ENCODE measurements at places on chromosomes 16 and 17.

GRCh38 chr16:48155926-48156789 is at the start of gene ABCC12:
TSS of gene ABCC12 (minus strand) at chr16:48155993. CDS start at chr16:48146424, 9,569 bp downstream.
- no peak for DNase-seq

- no peak for DNase-seq
Observed at GRCh38 chr16:81738783-81739496, 40.2 kb upstream of the PLCG2 start.

DNA sequence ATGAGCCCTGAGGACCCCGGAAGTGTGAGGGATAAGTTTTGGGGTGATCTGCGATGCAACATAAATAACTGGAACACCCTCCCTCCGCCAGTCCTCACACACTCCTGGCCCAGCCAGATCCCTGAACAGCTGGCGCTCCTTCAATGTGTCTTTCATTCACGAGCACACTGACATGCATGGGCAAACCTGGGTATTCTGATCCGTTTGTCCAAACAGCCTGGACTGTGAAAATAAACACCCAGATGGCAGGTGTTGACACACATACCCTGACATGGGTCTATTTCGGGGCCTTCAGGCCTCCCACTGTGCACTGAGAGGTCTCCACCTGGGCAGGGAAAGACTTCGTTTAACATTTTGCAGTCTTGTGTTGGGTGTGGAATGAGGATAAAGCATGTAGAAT is 3.0 kb upstream of the CPNE2 start:
- DNase-seq: no peak

DNA sequence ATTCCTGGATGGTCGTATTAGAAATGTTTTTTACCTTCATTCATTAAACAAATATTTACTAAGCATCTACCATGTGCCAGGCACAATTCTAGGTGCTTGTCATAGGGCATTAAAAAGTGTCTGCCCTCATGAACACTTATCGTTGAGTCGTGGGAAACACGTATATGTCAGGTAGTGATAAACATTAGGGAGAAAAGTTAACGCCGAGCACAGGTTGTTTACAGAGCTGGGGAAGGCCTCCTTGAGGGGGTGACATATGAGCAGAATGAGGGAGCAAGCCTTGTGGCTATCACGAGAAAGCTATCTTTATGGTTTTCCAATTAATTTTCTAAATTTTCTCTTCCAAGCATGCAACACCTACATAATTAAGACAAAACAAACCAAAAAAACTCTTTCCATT is 985 bp upstream of the ZNF213 start:
- DNase-seq: no peak

DNA sequence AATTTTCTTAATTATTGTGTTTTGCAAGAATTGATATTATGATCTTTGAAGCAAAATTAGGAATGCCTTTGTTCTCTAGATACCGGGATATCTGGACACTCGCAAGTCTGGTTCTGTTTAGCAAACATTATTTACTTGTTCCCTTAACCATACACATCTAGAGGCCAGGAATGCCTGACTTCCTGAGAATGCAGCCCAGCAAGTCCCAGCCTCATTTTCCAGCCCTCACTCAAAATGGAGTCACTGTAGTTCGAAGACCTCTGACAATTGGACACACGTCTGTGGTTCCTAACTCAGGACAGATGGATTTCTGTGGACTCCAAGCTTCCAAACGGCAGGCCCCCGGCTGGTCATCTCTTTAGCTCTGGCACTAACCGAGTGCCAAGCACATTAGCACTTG is 355.4 kb upstream of the RBFOX1 start:
- no peak for DNase-seq

GRCh38 chr17:59105852-59106462 is 723 bp downstream of the TRIM37 start:
- peak; percentile 30 for DNase-seq

- DNase-seq: no peak
Observed at GRCh38 chr17:52150935-52151334, 7.6 kb downstream of the CA10 start.

DNA sequence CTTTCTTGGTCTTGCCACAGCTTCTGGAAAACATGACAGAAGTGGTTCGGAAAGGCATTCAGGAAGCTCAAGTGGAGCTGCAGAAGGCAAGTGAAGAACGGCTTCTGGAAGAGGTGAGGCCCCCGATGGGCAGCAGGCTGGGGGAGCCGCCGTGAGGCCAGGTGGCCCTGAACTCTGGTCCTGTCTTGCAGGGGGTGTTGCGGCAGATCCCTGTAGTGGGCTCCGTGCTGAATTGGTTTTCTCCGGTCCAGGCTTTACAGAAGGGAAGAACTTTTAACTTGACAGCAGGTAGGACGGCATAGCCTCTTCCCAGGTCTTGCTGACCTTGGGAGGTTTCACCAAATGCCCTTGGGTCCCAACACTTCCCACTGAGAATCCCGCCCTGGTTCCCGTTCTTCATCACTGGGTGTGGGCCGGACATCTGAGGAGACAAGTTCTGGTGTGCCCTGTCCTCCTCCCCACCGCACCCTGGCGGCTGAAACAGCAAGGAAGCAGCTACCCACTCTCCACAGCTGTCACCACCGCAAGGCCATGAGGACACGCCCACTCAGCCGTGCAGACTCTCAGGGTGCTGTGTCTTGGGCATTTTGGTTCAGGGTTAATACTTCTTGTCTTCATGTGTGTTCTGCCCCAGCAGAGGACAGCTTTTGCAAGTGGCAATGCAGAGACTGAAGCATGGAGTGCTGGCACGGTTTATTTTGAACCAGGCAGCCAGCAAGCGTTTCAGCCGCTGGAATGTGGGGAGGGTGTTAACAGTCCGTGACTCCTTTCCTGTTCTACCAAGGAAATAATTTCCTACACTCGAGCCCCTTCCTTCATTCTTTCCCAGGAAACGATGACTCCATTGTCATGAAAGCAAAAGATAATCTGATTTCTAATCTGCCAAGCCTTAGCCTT is 21.4 kb downstream of the NTAN1 start:
- DNase-seq: no peak

Measured in frontal cortex (tissue), 4 donors.